ENCODE measurements at places on chromosomes 5 and 9.

DNA sequence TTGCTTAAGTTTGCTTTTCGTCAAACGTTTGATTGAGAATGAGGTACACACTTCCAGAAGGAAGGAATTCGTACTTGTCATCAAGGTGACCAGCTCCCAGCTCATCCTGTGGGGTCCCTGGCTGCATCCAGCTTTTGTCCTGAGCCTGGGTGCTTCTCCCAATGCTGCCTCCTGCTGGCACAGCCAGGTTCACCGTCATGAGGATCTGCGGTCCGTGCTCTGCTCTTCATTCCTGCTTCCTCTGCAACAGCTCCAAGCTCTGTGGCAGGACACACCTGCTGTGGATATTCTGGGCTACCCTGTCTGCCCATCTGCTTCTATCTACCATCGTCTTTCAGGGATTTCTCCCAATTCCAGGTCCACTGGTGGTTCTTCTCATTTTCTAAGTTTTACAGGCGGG, 13.3 kb upstream of the UBE2QL1 start:
- no peak for DNase-seq

GRCh38 chr5:149405550-149406202, 26.6 kb upstream of the IL17B start:
- no peak for DNase-seq

DNA sequence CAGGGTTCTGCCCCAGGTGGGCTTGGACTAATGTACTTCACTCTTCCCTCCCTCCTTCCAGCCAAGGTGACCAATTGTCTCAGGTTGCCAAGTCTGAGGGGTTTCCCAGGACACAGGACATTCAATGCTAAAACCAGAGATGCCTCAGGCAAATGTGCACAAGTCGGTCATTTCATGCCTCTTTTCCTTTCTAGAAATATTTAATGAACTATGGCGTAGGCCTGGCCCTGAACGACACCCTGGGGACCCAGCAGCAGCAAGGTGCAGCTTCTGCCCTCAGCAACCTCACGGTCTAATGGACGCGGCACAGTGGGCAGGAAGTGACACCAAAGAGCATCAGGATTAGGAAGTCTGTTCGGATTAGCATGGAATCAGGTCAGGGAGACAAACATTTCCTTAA, 148.1 kb downstream of the MTX3 start:
- DNase-seq, result no peak

DNA sequence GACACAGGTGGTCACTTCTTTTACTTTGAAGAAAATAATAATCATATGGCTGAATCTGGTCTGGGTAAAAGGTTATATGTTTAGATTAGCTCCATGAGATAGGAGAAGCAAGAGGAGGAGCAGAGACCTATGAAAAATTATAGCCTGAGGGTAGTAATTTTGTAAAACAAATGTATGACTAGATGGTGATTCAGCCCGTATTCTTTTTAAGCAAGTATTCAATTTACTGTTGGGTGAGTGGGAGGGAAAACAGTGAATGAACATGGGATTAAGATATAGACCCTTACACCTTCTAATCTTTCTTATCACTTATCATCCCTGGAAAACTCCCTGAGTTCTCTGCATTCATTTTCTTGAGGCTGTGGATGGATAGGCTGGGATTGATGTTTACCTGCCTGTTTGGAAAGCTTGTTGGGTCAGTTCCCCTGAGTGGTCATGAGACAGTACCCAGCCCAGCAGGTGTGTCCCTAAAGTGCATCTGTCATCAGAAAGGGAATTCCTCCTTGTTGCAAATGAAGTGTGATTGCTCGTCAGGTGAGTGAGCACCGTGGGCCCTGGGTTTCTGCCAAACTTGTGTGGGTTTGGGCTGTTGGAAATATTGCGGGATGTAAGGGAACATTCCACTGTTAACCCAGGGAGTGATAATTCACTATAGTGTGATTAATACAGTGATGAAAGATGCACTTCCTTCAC, 101.2 kb upstream of the GDNF start:
- DNase-seq, result no peak

DNA sequence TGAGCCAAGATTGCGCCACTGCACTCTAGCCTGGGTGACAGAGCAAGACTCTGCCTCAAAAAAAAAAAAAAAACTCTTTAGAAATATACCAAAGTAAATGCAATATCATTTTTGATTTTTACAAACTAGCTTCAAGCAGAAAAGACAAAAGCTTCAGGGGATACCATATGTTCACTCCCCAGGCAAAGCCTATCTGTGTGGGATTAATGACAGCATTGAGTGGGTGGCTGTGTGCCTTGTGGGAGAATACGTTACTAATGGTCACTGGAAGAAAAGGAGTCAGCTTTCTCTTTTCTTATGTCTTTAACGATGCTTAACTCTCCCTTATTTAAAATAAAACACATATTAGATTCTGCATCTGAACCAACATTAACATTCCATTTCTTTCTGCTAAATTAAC, 1.9 kb downstream of the PCA3 start:
- no peak for DNase-seq

GRCh38 chr5:176776916-176777315, 33.4 kb upstream of the UNC5A start:
- DNase-seq, result no peak

DNA sequence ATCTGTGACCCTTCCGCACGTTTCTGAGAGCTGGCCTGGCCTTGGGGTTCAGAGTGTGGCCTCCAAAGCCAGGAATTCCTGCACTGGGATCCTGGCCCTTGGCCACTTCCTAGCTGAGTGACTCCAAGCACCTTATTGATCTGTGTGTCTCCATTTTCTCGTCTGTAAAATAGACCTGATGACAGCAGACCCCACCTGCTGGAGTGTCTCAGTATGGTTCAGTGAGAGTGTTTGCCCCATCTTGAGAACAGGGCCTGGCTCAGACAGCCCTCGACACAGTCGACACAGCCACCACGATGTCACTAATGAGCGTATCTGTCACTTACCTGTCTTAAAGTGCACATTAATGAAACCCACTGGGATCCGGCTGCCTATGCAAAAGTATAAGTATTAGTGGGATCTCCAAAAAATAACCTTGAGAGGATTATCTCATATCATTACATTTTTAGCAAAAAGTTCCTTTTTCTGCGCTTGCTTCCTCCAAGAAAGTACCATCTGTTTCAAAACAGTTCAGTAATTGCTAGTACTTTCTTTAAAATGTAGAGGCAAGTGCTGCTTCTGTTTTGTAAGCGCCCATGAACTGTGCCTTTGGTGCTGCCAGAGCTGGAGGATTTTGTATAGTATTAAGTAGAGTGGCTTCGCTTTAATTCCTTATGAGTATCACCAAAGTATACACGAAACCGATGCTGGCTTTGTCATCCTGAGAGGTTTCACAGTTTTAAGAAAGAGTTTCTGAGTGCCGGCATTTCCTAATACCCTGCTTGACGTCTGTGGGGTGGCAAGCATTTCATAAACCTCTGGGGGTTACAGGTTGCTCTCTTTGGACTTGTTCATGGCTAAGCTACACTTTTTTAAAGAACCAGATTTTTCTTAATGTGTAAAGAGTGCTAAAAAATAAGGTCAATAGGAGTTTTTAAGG, 31.7 kb downstream of the UBE2QL1 start:
- DNase-seq, result no peak

DNA sequence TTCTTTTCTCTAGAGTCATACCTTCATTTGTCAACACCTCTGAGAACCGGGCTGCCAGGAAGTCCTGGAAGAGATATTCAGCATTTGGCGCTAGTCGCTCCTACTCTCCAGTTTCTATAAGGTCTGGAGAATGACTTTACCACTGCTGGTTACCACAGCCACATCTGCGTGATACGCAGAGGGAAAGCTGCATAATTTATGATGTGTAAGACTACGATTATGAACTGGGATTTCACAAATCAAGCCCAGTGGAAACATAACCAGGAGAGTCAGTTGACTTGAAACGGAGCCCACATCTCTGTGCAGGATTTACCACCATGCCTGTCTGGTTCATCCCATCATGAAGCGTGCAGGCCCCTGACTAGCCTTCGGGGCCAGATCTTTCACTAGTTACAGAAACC, 72.6 kb downstream of the FGF1 start:
- no peak for DNase-seq

- no peak for DNase-seq
Observed at GRCh38 chr9:9100070-9100469, 1300.5 kb upstream of the DMAC1 start.

DNA sequence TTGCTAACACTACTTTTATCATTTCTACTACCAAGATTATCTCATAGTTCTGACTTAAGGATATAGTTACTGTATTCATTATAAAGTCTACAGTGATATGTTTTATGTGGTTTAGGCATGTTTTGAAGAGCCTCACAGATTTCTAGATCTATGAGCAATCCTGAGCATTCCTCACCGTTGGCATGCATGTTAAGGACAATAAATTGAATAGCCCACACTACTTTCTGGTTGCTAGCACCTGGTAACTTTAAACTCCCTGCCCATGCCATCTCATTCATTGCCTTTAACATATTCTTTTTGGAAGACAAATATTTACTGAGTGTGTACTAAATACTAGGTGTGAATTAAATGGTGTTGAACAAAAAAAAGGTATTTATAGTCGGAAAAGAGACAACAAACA, 868.1 kb upstream of the CDH9 start:
- DNase-seq, result no peak

DNA sequence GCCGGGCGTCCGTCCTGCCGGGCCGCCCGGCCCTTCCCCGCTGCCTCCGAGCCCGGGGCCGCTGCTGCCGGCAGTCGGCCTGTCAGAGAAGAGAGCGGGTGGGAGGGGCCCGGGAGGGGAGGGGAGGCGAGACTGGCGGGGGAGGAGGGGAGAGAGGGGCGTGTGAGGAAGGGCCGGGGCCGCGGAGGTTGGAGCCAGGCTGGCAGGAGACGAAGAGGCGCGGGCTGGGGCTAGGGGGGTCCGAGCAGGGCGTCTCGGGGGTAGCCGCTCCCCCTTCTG, 570 bp downstream of the CREBRF start:
- DNase-seq, result peak; percentile 68

GRCh38 chr5:81826128-81826527, 75.2 kb upstream of the SSBP2 start:
- DNase-seq, result no peak

DNA sequence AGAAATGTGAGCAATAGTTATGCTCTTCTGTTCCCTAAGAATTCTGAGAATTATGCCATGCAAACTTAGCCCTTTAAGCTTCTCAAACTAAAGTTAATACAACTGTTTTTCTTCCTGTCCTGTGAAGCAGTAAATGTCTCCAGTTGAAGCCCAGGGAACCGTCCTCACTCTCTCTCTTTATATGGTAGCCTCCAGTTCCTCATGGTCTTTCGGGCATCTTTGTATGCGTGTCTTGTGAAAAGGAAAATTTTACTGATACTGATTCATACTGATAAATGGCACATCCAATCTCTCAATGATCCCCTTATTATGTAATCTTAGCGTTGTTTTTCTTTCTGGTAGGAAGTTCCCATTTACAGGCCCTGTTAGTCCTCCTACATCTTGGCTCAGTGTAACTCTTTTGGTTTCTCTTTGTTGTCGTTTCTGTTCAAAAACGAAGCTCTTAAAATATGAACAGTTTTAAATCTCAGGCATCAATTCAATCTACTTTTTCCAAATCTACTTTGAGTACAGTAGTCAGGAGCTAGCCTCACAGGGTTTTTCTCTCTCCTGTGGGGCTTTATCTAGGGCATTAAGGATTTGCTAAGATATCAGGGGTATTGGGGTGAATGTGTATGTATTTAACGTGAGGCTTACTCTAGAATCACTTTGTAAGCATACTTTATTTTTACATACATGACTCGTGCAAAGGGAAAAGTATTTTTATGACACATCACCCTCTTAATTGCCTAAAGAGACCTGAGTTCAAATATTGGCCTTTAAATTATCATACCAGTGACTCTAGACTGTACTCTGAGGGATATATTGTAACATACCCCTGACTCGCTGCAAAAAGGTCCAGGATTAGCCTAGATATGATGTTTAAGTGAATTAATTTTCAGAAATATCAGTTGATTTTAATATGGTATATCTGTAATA, 258.0 kb downstream of the NR3C1 start:
- DNase-seq, result no peak

GRCh38 chr9:126248680-126249079, 77.9 kb upstream of the MVB12B start:
- no peak for DNase-seq

GRCh38 chr5:119828541-119828940, 199.2 kb downstream of the FAM170A start:
- no peak for DNase-seq

DNA sequence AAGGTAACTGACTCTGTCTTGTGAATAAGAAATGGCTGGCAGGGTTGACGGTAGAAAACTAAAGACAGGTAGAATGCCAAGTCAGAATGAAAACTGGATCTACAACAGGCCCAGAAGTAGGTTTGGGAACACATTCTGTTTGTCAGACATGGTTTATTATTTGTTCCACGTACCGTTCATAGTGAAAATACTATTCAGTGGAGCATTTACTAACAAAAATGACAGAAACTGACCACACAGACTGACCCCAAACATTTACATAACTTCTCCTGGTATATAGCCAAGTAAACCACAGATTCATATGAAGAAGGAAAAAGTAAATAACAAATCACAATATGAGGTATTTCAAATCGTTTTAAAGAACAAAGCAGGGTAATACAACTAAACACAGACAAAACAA, 73.7 kb downstream of the SLC38A9 start:
- no peak for DNase-seq

GRCh38 chr9:133120501-133121197, 391 bp downstream of the RALGDS start:
- DNase-seq, result no peak

DNA sequence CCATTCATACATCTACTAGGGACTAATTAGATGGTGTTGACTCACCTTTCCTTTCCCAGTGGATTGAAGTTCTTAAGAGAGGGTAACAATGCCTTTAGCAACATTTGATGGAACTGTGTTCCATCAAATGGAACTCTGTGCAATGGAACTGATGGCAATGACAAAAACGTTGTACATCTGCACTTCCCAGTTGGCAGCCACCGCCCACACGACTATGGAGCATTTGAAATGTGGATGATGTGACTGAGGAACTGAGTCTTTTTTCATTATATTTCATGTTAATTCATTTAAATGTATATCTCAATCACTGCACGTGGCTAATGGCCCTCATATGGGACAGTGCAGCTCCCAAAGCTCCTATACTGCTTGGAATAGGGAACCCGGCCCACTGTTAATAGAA, 39.0 kb upstream of the ICE1 start:
- no peak for DNase-seq

GRCh38 chr9:134326724-134327601, 708 bp downstream of the RXRA start:
- no peak for DNase-seq

DNA sequence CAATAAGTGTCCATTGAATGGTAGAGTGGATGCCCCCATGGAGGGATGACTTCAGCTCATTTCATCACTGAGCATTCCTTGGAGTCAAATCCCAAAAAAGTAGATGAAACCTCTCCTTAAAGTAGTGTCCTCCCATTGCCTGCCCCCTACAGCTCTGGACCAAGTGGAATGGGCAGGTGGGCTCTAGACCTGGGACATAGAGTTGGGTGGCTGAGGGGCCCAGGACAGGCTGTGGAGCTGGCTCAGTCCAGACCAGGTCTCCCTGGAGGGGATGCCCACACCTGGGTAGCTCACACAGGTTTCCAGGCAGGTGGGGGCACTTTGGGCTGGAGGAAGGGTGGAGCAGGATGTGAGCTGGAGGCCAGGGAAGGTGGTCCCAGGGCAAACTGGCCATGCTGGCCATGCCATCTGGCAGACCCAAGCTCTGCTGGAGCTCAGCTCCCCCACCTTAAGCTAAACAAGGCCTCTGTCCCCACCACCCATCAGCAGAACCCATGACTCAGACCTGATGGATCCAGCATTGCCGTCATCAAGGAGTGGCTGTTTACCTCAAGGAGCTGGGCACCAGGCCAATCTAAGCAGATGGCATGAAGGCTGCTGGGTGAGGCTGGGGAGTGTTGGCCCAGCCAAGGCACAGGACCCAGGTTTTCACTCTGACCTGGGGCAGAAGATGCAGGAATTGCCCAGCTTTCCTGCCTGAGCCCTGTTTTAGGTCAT, 6.2 kb upstream of the SPINK4 start:
- DNase-seq, result no peak
